ENCODE measurements at places on chromosomes 6 and 20.

DNA sequence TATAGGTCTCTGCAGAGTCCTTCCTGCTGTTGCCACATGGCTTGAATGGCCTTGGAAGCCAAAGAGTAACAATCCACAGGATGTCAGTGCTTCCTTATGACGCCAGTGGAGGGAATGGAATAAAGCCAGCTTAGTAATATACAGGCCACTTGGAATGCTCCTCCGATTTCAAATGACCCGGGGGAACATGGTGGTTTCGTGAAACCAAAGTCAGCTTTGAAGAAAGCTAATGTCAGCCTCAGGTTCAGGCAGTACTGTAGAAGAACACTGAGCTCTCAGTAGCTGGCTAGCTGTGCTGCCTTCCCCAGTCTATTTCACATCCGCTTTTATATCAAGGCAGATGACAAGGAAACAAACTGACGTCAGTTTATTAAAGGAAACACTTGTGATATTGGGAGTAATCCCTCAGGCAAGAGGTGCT, 189.1 kb downstream of the DTNBP1 start:
- DNase-seq = peak; percentile 51

GRCh38 chr6:79301290-79301689, 66.8 kb upstream of the HMGN3 start:
- peak; percentile 67 for DNase-seq

GRCh38 chr6:112054555-112055190, 769 bp downstream of the CCN6 start:
- no peak for DNase-seq

DNA sequence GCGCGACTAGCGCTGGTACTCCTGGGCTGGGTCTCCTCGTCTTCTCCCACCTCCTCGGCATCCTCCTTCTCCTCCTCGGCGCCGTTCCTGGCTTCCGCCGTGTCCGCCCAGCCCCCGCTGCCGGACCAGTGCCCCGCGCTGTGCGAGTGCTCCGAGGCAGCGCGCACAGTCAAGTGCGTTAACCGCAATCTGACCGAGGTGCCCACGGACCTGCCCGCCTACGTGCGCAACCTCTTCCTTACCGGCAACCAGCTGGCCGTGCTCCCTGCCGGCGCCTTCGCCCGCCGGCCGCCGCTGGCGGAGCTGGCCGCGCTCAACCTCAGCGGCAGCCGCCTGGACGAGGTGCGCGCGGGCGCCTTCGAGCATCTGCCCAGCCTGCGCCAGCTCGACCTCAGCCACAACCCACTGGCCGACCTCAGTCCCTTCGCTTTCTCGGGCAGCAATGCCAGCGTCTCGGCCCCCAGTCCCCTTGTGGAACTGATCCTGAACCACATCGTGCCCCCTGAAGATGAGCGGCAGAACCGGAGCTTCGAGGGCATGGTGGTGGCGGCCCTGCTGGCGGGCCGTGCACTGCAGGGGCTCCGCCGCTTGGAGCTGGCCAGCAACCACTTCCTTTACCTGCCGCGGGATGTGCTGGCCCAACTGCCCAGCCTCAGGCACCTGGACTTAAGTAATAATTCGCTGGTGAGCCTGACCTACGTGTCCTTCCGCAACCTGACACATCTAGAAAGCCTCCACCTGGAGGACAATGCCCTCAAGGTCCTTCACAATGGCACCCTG, 1.6 kb downstream of the TPBG start:
- DNase-seq = peak; percentile 37

DNA sequence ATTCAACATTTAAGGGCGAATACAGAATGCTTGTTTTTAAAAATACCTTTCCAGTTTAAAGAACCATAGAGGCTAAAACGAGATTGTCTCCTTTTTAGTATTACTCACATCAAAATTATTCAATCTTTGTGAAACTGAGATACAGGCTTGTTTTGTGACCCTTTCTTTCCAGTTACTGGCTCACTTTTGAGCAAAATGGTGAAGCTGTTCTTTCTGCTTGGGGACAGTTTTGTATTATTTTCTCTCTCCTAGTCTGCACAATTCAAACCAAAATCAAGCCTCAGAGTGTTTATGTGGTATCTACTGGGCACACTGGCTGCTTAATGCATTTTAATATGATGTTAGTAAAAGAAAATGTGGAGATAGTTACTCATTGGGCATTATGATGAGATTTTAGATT, 36.5 kb downstream of the HIVEP1 start:
- DNase-seq = no peak

- DNase-seq = no peak
Measured at GRCh38 chr6:159874435-159874834, 16.4 kb upstream of the MAS1 start.

DNA sequence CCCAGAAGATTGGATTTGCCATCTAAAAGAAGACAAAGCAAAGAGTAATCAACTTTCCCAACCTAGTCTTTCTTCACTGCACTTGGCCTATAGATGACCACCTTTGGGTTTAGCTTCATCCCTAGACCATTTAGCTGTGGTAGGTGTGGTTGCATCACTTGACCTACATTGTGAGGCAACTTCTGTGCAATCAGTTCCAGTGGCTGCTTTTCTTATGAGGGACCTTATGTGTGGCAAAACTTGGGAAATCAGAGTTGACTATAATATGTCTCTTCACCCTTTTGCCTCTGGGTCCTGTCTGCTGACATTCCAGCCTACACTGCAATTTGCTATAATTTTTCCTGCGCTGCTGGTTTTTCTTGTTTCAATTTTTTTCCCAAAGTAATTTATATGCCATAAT, 55.2 kb downstream of the PRDM13 start:
- no peak for DNase-seq

GRCh38 chr6:128617285-128617684, 96.9 kb upstream of the PTPRK start:
- DNase-seq = no peak

GRCh38 chr20:23547613-23548012, 20.7 kb downstream of the CST9L start:
- no peak for DNase-seq

DNA sequence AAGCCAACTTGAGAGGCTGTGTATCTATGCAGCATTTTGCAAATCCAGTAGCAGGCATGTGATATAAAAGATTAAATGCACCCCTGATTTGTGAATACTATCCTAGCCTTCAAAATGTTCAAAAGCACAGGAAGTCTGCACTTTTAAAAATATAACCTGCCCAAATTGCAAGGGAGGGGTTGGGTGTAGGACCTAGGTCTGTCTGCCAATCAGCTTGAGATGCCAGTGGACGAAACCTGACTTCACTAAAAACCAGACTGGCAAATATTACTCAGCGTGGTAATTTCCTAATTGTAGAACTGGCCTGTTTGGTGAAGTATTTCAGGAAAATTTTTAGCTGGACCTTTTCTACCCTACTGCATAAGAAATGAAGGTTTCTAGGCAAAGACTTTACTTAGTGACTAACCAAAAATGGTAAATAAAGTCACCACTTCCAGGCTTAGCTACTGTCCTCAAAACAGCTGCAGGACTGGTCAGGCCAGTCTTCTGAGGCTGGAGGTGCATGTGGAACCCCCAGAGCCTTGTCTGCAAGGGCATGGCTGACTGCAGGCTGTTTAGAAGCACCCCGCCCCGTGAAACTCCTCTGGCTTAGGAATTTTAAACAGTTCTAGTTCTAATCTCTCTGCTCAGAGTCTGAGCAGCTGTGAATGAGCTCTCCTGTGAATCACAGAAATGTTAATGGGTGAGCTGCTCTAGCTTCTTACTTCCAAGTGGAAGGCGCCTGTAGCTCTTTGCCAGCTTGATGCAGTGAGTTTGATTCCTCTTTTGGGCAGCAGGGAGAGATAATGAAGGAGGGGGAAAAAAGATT, 104.4 kb upstream of the ESR1 start:
- peak; percentile 42 for DNase-seq

- no peak for DNase-seq
Measured at GRCh38 chr6:138925806-138926205, 62.2 kb downstream of the REPS1 start.

GRCh38 chr20:1184638-1185315, at the start of gene TMEM74B:
Gene TMEM74B, minus strand, starts transcription at chr20:1184981. Its CDS starts 1,180 bp downstream, at chr20:1183801.
- DNase-seq = no peak

- DNase-seq = no peak
Measured at GRCh38 chr6:43413002-43413401, 14.3 kb upstream of the ABCC10 start.

DNA sequence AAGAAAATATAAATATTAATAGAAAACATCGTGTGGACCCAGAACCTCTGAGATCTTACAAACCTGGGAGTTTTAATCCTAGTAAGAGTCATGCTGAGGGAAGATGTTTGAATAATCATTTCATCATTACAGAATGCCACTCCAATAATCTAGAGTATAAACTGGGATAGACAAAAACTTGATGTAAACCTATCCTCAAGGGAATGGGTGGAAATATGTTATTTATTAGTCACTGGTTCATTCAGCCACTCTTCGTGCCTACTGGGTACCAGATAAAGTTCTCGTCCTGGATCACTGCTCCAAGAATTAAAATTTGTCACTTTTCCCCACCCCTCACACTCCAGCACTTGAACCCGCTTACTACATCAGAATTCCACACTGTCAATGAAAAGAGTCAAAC, 7.7 kb downstream of the HLA-B start:
- no peak for DNase-seq

GRCh38 chr20:34983995-34984735, 28.5 kb downstream of the MYH7B start:
- DNase-seq = no peak

DNA sequence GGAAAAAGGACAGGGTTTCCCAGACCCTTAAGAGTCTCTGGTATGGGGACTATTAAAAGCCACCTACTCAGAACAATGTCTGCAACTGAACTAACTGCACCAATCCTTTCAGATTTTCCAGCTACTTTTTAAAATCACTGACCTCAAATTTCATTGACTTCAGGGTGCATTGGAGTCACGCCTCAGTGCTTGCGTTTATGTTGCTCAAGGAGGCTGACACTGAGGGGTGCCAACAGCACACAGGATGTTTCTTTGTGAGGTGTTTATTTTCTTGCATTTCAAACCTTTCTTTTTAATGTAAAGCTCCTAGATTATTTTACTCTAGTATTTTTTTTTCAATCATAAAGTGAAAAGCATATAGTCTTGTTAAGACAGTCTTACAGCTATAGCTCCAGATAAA, 402.0 kb upstream of the SLC35B3 start:
- DNase-seq = no peak

- no peak for DNase-seq
Measured at GRCh38 chr20:8267009-8267408, 134.9 kb downstream of the PLCB1 start.

DNA sequence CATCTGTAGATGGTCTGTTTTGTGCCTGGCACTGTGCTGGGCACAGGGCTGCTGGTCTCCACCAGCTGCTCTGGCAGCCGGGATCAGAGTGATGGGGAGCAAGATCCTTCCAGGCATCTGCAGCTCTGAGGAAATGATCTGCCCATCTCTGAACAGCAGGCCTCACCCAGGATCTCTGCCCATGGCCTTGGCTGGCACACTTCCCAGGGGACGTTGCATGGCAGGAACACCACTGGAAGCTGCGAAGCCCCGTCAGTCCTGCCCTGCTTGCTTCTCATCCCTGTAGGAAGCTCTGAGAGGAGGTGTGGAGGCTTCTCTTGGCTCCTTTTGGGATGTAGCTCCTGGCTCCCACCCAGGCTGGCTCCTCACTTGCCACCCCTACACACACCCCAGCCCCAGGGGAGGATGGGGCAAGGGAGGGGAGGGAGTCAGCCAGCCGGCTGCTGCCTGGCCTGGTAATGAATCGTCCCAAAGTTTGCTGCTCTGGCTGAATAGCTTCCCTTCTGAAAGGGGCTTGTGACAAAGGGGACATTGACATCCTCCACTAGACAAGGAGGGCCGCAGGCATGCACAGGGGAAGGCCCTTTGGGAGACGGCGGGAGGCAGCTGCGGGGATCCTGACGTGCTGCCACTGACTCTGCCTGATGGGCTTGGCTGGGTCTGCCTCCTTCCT, 108.9 kb downstream of the VEGFA start:
- no peak for DNase-seq

GRCh38 chr6:137706083-137706750, 160.8 kb upstream of the TNFAIP3 start:
- no peak for DNase-seq

GRCh38 chr6:148770408-148771211, 23.8 kb downstream of the UST start:
- no peak for DNase-seq

- DNase-seq = no peak
Measured at GRCh38 chr6:169167581-169168301, 85.9 kb downstream of the THBS2 start.

DNA sequence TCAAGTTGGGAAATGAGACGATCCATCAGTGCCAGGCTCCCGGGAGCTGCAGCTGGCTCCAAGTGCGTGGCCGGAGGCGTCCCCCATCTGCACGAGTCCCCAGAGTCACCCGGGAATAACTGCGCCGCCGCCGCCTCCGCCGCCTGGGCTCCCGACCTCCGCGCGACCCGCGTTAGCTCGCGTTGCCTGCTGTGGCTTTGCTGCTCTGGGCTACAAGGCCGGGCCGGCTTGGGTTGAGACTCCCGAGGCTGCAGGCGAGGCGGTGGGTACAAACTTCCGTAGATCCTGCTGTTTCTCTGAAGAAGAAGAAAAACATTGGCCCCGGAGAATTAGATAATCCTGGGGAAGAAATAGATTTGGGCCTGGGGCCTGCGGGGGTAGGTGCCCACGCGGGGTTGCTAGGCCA, 7.4 kb upstream of the LAMP5 start:
- DNase-seq = no peak

GRCh38 chr20:50380697-50381040, 129.5 kb upstream of the PTPN1 start:
- peak; percentile 42 for DNase-seq

GRCh38 chr20:49319208-49319809, 41.5 kb upstream of the ZNFX1 start:
- no peak for DNase-seq

DNA sequence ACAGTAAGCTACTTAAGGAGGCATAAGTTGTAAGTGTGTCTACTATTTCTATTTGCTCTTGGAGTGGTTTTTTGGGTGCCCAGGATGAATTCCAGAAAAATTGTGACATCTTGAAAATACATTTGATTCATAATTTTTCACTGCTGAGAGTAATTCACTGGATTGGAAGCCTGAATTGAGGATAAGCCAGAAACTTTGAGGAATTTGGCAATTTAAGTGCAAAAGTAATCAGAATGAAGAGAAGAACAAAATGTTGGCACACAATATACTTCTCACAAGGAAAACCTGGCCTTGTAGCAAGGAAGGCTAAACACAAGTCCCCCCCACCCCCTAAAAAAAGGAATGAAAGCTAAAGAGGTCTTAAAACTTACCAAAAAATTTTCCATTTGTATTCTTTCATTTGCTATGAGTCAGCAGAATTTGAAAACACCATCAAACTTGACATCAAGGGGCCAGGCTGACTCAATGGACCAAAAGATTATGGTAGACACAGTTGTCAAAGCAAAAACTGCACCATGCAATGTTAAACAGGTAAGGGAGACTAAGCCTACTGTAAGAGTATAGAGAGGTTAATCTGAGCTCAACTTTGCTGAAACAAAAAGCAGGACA, 840.0 kb downstream of the FRK start:
- DNase-seq = no peak
